ENCODE measurements at places on chromosomes 6 and 20. TPM values are rescaled to one million over a fixed set of nuclear protein-coding genes. Genes with fewer than 3 reads are reported as not detected.

The MATN4 gene
- under 0.01 TPM for total RNA-seq

The FNDC11 gene
- total RNA-seq = 6.1 TPM

The MTFR2 gene
- 0.41 TPM for total RNA-seq

The TPD52L2 gene
- 22.4 TPM for total RNA-seq

The MUCL3 gene
- not detected for total RNA-seq

The DAAM2 gene
- total RNA-seq = 5.3 TPM

The GSTA3 gene
- total RNA-seq = not detected

The OR2H2 gene
- total RNA-seq = not detected

The CST2 gene
- not detected for total RNA-seq

The UBE3D gene
- 24.9 TPM for total RNA-seq

The CTAGE9 gene
- total RNA-seq = not detected

The CDSN gene
- not detected for total RNA-seq

The MYB gene
- total RNA-seq = 2.9 TPM

The HLA-DRB5 gene
- 1.6 TPM for total RNA-seq

The SULF2 gene
- 18.8 TPM for total RNA-seq
